ENCODE measurements at places on chromosomes 13 and 19. TPM values are rescaled to one million over a fixed set of nuclear protein-coding genes. Genes with fewer than 3 reads are reported as not detected.

MAP4K1 gene
- 2.0 TPM for polyA plus RNA-seq

ZNF613 gene
- 16.2 TPM for polyA plus RNA-seq

TNFSF13B gene
- 2.5 TPM for polyA plus RNA-seq

UBE2L5 gene
- 0.26 TPM for polyA plus RNA-seq

DNA sequence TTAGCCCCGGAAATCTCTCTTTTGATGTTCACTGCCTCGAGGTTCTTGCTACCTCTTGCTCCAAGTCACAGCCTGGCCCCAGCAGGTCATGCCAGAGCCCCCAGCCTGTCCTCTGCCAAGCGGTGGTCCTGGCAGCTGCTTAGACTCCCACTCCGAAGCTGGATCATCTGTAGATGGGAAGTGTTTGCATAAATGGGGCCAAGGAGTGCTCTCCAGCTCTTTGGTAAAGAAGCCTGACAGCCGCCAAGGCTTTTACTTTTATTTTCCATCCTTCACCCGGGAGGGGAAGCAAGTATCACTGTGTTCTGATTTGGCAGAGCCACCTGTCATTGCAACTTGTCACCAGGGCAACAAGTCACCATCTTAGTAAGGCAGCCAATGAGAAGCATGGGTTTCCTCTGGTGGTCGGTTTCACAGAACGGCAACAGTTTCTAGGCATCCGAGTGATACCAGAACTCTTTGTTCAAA, 10.6 kb upstream of the RETN start:
- no peak for DNase-seq

DNA sequence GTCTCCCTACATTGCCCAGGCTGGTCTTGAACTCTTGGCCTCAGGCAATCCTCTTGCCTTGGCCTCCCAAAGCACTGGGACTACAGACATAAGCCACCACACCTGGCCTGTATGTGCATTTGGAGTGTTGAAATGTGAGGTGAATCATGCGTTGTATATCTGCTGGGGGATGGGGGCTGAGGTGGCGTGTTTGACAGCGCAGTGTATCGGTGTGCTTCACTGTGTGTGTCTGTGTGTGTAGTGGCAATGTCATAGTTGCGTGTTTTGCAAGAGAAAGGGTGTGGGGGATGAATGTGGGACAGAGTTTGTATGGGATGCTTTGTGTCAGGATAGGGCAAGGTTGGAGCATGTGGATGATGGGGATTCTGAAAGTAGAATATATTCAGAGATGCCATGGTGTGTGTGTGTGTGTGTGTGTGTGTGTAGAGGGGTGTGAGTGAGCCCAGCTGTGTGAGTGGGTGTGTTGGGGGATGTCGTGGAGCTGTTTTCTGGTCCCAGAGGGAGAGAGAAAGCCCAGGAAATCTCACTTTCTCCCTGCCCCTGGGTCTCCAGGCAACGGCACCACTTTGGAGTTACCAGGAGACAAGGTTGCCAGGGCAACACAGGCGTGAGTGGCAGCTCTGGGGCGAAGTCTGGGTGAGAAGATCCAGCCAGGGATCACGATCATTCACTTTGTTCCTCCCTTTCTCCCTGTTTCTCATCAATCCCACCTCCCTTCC, 1.1 kb upstream of the SWSAP1 start:
- DNase-seq, result no peak

- DNase-seq, result no peak
These were observed 12.4 kb upstream of the VWA8 start for GRCh38 chr13:41973247-41973741.

DNA sequence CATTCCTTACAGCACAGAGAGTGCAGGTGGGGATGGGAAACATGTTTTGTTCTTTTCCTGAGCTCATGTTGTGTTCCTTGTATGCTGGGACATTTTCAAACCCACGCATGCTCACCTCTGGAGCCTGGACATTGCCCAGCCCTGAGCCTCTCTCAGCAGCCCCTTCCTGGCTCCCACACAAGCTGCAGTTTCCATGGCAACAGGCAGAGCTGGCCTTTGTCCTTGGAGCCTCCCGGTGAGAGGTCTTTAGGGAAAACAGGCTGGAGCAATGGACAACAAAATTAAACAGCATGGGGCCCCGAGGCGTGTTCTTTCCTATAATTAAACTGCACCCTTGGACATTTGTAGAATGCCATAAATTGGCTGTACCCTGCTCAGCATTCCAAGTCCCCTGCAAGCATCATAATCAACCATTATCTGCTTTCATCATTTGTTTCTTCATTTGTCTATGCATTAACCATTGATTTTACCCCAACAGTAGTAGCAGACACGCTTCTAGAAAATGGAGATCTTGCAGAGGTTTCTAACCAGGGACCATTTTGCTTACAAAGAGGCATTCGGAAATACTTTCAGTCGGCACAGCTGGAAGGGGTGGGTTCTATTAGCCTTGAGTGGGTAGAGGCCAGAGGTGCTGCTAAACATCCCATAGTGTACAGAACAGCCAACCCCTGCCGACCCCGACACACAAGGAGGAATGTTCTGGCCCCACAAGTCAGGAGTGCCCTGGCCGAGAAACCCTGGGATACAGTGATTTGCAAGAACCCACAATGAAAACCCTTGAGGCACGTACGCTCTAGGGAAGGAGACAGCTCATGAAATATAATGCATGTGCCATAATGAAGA, 133.4 kb upstream of the PEG3 start:
- DNase-seq, result no peak

GRCh38 chr13:41325752-41326151, 14.7 kb downstream of the NAA16 start:
- DNase-seq, result no peak

GRCh38 chr19:19531951-19532805, 3.5 kb downstream of the YJEFN3 start:
- no peak for DNase-seq

GRCh38 chr19:48975947-48976847, 11.1 kb downstream of the FTL start:
- no peak for DNase-seq

- no peak for DNase-seq
These were observed 4.1 kb downstream of the ENOX1 start for GRCh38 chr13:43782686-43783085.

DNA sequence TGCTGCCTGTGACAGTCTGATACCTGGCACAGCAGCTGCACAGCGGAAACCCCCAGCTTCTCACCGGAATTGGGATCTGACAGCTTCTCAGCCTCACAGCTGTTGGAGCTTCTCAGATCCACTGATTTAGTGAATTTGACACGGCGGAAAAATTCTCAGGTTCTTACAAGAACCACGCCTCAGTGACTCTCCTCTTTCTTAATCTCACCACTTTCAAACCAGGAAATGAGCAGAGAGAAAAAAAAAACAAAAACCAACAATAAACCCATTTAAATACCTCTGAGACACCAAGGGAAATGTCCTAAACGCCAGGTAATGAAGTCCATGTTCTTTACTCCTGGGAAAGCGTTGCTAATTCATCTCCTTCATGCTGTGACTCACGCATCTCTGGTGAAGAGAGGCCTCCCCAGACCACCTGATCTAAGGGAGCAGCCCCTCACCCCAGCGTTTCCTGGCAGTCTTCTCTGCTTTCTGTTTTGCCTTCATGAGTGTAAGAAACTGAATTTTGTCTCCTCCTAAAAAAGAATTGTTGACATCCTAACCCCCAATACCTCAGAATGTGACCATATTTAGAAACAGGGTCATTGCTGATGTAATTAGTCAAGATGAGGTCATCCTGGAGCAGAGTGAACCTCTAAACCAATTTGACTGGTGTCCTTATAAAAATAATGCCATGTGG, 15.9 kb upstream of the IZUMO2 start:
- DNase-seq, result no peak

DNA sequence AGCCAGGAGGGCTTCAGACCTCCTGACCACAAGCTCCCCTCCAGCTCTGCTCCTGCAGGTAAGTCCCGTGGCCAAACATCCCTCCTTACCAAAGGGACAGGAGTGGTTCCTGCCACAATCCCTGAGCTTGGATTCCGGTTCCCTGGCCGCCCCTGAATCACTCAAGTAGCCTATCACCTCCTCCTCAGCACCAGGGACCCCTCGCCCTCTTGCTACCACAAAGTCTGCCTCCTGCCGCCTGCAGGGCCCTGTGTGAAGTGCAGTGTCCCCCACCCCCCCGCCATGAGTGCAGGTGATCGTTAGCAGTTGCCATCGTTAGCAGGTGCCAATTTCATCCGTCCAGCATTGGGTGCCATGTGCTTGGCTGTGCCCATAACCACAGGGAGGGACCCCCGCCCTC, 40.8 kb upstream of the RANBP3 start:
- no peak for DNase-seq

GRCh38 chr19:39846678-39847486, 703 bp upstream of the FBL start:
- DNase-seq, result no peak

Data from left renal pelvis (tissue), 4 donors.